Cardiac septum (tissue), 1 donor: ENCODE measurements at places on chromosomes 11 and 22.

- DNase-seq: no peak
These were observed 4.7 kb downstream of the SHANK2 start for GRCh38 chr11:71247551-71248250.

GRCh38 chr11:70627219-70627618 lies 228.9 kb downstream of the CTTN start:
- DNase-seq: no peak

GRCh38 chr11:6864438-6864837 lies 1.6 kb downstream of the OR10A2 start:
- no peak for DNase-seq

DNA sequence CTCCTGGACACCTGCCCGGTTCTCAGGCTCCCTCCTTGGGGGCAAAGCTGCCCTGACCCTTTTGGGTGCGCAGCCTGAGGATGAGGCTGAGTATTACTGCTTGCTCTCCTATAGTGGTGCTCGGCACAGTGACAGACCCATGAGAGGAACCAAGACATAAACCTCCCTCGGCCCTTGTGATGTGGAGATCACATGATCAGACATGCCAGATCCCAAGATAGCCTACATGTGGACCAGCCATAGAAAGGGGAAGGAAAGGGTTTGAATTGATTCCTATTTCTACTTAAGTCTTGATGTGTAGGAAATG lies 125.3 kb downstream of the VPREB1 start:
- DNase-seq: no peak

GRCh38 chr22:48834404-48834803 lies 993.3 kb downstream of the BRD1 start:
- DNase-seq: no peak

GRCh38 chr11:28836285-28837081 lies 728.3 kb downstream of the METTL15 start:
- no peak for DNase-seq

DNA sequence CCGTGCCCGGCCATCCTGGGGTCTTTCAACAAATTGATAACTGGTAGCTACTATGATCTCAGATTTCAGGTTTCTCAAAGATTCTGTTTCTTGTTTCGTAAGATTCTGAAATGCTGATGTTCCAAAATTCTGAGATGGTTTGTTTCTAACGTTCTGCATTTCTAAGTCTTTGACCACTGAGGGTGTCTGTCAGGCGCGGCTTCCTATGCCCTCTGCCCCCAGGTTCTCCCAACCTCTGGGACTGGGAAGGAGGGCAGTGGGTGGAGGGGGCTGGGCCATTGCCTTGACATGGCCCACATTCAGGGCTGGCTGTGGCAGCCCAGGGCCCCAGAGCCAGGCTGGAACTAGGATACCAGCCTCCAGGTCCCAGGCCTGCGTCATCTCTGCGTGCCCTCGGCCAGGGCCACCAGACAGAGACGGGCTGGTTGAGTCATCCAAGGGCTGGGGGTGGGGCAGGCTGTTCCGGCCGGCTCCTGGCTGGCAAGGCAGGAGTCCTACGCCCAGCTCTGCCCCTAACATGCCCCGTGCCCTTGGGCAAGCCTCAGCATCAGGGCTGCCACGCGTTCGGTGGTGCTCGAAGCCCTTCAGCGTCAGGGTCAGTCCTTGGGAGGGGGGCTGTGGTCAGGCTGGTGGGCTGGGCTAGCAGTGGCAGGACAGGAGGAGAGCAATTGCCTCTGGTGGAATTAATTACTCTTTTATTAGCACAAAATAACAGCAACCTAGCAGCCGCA lies 5.2 kb downstream of the TMEM134 start:
- peak; percentile 83 for DNase-seq

DNA sequence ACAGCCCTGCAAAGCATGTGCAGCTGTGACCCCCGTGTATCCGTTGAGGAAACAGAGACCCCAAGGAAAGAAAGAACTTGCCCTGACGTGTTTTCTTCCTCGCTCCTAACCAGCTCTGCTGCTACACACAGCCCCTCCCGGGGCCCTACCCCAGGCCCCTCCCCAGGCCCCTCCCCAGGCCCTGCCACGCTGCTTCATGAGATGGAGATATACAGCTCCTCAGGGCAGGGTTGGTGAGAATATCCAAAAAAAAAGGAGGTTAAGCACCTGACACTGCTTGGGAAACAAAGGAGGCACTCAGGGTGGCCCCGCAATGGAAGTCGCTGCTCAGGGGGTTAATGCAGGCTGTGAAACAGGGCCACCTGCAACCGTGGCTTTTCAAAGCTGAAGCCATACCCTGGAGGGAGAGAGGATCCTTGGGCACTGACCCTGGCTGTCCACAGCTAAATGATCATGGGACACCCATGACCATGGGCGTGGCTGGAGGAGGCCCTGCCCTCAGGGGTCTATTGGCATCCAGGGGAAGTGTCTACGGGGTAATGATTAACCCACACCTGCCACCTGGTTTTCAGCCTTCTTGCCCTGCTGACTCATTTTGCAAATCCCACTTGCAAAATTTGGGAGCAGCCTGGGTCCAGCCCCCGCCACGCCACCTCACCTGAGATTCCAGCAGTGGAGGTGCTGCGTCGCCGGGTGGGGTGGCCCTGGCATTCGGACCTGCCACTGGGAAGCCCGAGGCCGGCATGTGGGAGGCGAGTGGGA lies 112.1 kb upstream of the ANO1 start:
- DNase-seq: no peak

DNA sequence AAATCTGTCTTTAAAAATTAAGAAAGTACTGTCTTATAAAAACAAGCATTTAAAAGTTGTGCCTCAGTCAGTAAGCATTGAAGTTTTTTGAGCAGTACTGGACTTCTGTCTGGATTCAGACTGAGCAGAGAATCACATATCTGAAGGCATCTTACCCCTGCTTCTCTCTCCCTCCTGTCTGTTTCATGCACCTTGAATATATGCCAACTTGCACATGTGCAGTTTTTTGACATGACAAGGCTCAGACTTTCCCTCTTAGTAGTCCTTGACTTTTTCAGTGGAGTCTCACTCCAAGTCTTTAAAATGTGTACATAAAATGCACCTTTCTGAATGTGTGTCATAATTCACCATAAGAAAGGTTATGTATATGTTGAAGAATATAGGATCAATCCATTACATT lies 19.8 kb downstream of the SPECC1L start:
- DNase-seq: no peak

- peak; percentile 61 for DNase-seq
These were observed 50.3 kb downstream of the LARGE1 start for GRCh38 chr22:33869946-33870345.

GRCh38 chr11:124934862-124935547 lies 842 bp downstream of the HEPACAM start:
- no peak for DNase-seq

DNA sequence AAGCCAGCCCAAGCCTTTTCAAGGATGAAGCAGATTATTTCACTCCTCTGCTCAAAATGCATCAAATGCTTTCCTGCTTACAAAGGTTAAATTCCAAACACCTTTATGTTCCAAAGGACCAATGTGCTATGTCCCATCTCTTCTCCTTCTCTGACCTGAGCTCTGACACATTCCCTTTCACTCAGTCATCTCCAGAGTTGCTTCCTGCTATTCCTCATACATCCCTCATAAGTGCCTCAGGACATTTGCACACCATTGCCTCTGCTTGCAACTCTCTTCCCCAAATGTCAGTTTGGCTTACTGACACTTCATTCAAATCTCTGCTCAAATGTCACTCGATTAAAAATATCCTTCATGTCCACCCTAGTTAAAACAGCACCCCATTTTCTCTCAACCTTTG lies 53.3 kb upstream of the BMAL1 start:
- DNase-seq: no peak

- DNase-seq: no peak
These were observed 384.1 kb downstream of the NELL1 start for GRCh38 chr11:21053466-21053865.

GRCh38 chr11:33965032-33965431 lies 73.2 kb upstream of the LMO2 start:
- DNase-seq: no peak

- no peak for DNase-seq
These were observed 21.1 kb downstream of the ASCC2 start for GRCh38 chr22:29816980-29817379.

- DNase-seq: no peak
These were observed 1.0 kb upstream of the SLC25A1 start for GRCh38 chr22:19179497-19180048.

DNA sequence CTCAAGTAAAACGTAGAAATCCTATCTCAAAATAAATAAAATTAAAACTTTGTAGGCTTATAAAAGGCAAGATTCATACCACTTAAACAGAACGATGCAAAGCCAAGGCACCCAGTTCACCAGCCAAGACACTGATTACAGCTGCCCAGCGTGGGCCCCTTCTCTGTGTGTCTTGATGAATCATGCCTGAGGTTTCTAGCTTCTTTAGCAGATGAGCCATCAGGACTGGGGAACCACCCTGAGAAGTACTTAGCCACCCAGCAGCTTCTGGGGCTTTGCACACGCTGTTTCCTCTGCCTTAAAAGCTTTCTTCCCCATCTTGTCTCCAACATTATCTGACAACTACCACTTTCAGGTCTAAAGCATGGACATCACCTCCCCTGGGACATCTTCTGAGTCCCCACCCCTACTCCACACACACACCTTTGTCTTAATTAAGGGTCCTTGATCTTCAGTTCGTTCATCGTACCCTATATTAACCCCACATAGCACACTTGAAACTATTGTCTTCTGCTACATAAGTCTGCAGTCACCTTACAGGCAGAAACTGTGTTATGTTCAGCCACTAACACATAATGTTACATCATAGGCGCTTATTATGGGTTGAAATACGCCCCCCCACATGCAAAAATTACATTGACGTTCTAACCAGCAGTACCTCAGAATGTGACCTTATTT lies 8.7 kb upstream of the LAYN start:
- no peak for DNase-seq

DNA sequence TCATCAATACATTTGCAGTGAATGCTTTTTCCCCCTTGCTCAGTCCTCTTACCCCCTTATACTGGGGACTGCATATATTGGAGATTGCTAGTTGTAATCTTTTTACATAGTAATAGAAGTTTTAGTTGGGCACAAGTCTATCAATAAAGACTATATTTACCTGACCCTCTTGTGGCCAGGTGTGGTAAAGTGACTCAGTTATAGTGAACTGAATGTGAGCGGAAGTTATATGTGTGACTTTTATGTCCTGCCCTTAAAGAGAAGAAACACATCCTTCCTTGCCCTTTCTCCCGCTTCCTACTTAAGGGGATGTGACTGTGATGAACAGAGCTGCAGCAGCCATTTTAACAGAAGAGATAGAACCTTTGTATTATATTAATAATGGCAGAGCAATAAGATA lies 362.0 kb downstream of the METTL15 start:
- no peak for DNase-seq

DNA sequence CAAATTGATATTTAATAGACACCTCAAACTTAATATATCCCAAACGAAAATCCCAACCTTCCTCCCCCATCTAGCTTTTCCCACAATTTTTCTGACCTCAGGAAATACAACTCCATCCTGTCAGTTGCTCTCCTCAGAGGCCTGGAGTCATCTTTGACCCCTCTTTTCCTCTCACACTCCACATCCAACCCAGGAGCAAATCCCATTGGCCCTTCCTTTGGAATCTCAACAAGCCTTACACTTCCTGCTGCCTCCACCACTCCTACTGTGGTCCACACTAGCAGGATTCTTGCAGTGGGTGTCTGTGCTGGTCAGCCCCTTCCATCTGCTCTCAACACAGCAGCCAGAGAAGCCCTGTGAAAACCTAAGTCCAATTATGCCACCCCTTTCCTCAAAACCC lies 39.3 kb upstream of the RFPL3 start:
- no peak for DNase-seq

DNA sequence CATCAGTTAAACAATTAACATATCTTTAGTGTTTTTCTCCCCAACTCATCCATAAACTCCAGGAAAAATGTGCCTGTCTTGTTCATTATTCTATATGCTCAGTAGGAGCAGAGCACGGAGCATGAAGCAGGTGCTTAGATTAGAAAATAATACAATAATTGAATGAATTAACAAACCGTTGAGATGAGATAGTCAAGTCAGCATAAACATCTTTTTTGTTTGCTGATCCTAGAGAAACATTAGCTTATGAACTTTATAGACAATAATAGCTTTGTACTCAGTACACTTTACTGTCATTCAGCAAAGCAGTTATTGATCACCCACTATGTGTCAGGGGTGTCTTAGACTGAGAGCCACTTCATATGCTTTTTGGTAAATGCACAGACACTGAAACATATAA lies 105.2 kb upstream of the SEZ6L start:
- no peak for DNase-seq

GRCh38 chr22:46696614-46697013 lies 41.4 kb downstream of the CERK start:
- no peak for DNase-seq

DNA sequence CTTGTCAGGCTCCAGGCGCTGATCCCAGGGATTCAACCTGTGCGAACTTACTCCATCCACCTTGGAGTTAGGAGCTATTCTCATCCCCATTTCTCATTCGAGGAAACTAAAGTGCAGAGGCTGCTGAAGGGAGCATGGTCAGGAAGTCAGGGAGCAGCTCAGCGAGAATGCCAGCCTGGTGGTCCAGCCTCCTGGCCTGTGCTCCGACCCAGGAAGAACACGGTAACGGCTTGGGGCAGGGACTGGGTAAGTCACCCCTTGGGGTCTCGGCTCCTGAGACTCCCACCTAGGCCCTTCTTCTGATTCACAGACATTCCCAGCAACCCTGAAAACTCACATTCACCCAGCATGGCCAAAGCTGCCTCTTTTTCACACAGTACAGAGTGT lies 132.8 kb downstream of the CRYBB2 start:
- DNase-seq: peak; percentile 56

- DNase-seq: no peak
These were observed 151.6 kb upstream of the E2F8 start for GRCh38 chr11:19392321-19392720.

DNA sequence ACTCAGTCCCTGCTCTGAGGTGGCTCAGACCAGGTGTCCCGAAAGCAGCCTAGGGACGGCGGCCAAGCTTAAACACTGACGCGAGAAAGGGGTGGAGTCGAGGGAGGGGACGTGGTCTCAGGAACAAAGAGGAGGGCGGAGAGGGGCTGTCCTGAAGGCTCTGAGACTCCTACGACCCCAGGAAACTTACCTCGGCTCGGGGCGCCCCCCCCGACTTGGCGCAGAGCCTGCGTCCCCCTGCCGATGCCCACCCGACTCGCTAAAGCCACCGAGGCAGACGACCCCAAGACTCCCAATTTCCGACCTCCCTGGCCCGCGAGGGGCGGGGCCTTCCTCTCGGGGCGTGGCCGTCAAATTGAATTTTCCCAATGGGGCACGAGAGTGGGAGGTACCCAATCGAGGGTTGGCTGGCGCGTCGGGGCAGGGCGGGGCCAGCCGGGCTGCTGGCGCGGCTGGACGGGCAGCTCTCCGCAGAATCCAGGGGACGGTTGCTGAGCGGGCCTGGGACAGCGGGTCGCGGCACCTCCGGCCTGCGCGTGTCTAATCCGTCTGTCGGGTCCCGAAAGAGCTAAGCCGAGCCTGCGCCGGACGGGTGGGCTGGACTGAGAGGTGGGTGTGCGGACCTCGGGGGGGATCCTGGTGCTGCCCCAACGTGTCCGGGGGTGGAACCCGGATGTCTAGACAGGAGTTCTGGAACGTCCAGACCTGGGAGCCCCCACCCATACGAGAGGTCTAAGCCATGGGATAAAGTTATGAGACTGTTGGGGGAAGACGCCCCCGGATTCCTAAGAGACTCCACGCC lies at the start of gene SMTN:
Gene SMTN, plus strand, starts transcription at position 471 of the 802 bp plus-strand sequence. CDS start 1,941 bp downstream, outside the sequence.
- DNase-seq: peak; percentile 96
